ENCODE measurements at places on chromosomes 3 and 15. TPM values are rescaled to one million over a fixed set of nuclear protein-coding genes. Genes with fewer than 3 reads are reported as not detected.

Gene GADL1
- 0.73 TPM for total RNA-seq

Gene PLA2G4D
- total RNA-seq: not detected

Gene MAP6D1
- not detected for total RNA-seq

Gene HACL1
- total RNA-seq: 34.1 TPM

Gene CEP19
- not detected for total RNA-seq

Gene SLC15A2
- not detected for total RNA-seq

Gene OXTR
- total RNA-seq: not detected

DNA sequence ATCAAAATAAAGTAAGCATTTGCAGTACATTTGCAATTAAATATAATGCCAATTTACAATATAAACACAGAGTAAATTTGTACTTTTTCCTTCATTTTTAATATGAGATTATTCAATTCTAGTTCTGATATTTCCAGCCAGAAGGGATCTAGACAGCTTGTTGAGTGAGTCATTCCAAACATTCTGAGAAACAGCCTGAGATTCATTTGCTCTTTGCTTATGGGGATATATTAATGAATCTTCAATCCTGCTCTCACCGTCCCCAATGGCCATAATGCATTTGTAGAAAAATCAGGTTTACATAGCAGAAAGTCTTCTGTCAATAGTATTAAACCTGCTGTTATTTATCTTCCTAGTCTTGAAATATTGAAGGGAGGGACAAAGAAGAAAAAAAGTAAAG lies 554.2 kb downstream of the TUSC7 start:
- no peak for DNase-seq

- no peak for DNase-seq
These were observed 75.2 kb downstream of the FILIP1L start for GRCh38 chr3:100039075-100039474.

GRCh38 chr15:70266412-70267121 lies 168.8 kb upstream of the TLE3 start:
- peak; percentile 81 for DNase-seq

- peak; percentile 85 for DNase-seq
These were observed at the start of gene SLC35G2 for GRCh38 chr3:136818769-136819391. SLC35G2 (plus strand) TSS chr3:136819126; CDS start chr3:136854461, 35,335 bp downstream.

- peak; percentile 79 for DNase-seq
These were observed 103.9 kb downstream of the TMEM266 start for GRCh38 chr15:76163457-76164295.

GRCh38 chr3:69914395-69914794 lies 85.1 kb upstream of the SAMMSON start:
- DNase-seq: no peak

GRCh38 chr3:143132246-143132980 lies 12.8 kb downstream of the CHST2 start:
- no peak for DNase-seq

DNA sequence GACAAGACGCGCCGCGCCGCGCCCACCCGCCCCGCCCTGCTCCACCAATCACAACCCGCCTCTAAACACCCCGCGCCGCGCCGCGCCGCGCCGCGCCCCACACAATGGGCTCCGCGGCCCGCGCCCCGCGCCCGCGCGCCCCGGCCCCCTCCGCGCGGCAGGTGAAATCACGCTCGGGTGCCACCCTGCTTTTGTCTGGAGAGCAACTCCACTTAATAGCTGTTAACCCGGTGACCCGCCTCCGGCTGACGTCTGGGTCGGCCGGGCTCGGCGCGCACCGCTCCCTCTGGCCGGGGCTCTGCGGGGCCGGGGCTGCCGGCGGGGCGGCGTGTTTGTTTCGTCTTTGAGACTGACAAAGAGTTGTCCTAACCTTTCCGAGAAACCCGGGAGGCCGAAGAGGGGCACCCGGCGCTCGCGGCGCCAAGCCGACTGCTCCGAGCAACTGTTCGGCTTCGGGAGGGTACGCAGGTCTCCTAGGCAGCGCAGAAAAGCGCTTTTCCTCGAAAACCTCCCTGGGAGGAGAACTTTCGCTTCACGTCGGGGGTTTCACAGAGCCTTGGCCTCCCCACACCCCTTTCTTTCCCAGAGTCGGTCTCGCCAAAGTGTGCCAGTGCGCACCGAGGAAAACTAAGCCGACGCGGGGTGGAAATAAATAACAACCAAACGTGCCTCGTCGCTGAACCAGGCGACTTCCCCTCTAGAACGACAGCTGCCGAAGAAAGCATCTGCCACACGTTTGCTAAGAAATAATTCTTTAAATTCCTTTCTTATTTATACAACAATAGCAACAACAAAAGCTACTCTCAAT lies 518.4 kb downstream of the FOXP1 start:
- peak; percentile 68 for DNase-seq

DNA sequence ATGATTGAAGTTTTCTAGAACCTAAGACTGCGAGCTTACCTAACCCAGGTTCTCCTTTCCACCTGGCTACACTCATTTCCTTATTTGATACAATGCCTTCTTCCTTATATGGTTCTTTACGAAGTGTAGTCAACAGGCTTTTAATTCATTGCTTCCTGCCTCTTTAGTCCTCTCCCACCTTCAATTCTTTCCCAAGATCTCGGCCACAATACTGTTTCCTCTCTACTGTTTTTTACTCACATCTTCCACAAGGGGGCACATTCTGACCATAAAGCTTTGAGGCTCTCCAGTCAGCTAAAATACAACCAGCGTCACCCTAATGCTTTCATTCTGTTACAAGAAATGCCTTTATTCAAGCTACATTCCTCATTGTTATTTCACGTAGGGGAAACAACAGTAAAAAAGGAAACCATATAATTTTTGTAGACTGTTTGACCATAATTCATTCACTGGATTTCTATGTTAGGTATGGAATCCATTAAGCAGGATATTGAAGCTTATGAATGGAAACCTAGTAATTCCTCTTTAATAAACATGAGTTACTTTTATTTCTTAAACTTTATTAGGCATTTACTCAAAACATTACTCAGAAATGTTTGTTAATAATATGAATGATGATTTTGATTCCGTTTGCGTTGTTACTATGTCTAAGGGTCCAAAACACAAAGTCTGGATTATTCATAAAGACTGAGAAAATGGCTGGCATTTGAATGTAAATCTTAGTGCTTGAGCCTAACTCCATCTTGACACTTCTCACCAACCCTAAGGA lies 29.5 kb upstream of the VEPH1 start:
- no peak for DNase-seq

GRCh38 chr3:63954182-63954581 lies 42.0 kb upstream of the SCAANT1 start:
- DNase-seq: no peak

DNA sequence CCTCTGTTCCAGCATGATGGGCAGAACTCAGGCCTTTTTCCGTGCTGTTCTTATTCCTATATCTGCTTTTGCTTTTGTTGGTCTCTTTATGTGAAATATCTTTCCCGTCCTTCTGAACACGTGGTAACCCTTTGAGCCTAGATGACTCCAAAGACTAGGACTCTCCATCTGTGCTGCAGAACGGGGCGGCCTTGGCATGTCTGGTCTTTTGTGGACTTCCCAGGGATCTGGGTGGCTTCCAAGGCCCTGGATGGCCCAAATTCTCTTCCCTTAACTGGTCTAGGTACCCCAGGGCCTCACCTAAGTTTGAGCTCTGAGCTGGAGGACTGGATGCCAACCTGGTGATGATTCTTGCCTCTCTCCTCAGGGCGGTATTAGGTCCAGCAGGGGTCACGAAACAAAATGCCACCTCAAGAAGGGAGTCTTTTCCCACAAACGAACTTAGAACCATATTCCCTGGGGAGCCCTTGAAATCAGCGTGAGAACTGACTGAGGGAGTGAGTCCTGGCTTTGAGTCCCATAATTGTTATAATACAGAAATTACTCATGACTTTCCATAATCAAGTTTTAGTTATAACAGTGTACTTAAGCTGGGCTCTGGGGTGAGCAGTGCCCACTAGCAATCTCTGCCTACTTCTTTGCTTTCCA lies 13.8 kb downstream of the TLNRD1 start:
- DNase-seq: no peak

Measured in stomach (tissue), 19 donors.